ENCODE measurements at places on chromosomes 11 and 22.

GRCh38 chr22:24423519-24424000 lies 3.8 kb upstream of the ADORA2A start:
- DNase-seq, result no peak

- DNase-seq, result no peak
These were observed 13.3 kb upstream of the IL10RA start for GRCh38 chr11:117972629-117973502.

DNA sequence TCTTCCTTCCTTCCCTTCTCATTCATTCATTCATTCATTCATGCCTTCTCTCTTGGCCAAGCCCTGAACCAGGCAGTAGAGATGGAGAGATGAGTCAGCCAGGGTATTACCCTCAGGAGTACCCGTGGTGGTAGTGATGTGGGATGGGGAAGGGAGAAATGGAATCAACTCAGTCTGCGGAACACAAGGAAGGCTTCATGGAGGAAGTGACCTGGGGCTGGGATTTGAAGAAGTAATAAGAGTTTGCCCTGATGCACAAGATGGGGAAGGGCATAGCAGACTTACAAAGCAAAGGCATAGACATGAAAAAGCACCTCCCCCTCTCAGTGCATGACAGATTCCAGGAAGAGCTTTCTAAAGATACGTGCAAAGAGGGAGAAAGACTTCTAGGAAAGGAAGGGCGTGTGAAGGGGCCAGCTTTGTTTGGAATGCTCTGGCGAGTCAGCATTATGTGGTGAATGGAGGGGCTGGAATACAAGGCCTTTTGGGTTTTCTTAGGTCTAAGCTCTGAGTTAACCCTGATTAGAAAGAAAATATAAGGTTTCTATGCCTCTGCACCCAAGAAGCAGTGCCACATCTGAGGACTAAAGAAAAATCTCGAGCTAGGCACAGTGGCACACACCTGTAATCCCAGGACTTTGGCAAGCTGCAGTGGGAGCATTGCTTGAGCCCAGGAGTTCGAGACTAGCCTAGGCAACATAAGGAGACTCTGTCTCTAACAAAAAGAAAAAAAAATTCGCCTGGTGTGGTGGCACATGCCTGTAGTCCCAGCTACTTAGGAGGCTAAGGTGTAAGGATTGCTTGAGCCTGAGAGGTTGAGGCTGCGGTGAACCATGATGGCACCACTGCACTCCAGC lies 36.4 kb upstream of the ACER3 start:
- peak; percentile 77 for DNase-seq

GRCh38 chr11:59183771-59184170 lies 11.8 kb downstream of the DTX4 start:
- DNase-seq, result no peak

DNA sequence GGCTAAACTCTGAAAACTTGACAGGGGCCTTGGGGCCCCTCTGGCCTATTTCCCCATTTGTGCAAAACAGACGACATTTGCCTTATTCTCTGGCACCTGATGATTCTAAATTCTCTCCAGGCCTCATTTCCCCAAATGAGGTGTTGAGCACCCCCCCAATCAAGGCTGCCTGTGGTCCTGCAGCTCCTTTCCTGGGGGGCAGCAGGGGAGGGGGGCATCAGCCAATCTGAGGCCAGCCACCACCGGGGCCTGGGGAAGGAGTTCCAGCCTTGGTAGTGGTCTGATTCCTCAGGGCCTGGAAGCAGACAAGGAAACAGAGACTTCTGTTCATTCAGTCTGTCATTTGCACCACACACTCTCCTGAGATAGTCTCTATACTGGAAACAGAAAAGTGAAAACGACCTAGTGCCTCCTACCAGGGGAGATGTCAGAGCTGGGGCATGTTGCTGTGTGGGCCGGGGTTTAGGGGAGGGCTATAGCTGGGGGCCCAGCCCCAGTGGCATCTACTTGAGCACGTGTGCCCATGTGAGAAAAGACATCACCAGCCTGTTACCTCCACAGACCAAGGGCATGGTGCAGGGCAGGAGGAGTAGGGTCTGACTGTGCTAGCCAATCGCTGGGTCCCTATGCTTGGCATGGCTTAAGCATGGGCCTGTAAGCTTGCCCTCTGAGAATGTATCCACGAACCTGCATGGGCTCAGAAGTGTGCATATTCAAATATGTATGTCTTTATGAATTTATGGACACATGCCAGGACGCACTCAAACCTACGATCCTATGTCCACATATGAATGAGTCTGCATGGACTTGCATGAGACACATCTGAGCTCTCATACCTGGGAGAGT lies 1.8 kb upstream of the TPBGL start:
- no peak for DNase-seq

- DNase-seq, result no peak
These were observed 3.8 kb upstream of the PDXP start for GRCh38 chr22:37654563-37655251.

- DNase-seq, result peak; percentile 73
These were observed 60.5 kb downstream of the OSBP2 start for GRCh38 chr22:30754971-30755758.

DNA sequence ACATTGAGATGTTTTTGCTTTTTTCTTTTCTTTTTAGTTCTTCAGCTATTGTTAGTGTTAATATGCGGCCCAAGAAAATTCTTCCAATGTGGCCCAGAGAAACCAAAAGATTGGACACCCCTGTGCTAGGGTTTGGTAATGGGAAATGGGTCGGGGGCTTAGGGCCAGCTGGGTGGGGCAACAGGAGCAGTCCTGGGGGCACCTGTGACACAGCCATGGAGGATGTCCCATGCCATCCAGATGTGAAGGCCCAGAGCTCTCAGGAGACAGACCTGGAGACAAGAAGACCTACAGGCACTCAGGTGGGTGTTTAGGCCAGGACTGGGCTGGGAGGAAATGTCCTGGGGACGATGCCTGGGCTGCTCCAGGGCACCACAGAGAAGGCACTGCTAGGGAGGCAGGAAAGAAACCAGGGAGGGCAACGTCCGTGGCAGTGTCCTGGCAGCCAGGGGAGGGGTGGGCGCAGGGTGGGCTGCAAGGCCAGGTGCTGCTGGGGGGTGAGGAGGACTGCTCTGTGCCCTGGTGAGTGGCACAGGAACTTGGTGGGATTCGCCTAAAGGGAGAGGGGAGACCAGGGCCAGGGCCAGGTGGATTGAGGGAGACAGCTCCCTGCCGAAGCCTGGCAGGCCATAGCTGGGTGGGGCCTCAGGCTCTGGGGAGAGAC lies 21.4 kb downstream of the RELT start:
- no peak for DNase-seq

GRCh38 chr11:65744026-65744698 lies 23.6 kb upstream of the RNASEH2C start:
- DNase-seq, result peak; percentile 17

DNA sequence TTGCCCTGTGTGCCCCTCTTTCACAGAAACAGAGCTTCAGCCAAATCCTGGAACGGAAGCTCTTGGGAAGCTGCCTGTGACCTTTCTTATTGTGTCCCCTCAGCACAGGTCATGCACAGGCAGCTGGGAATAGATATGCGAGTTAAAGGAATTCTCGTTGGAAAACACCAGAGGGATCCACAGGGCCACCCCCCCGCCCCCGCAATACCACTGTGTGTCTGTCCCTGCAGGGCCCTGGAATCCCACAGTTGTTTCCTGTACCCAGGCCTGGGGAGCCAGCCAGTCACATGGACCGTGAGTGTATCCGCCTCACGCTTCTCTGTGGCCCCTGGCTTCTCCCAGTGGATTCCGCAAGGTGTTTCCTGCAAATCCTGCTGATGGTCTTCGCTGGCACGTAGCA lies 29.0 kb downstream of the TIMP3 start:
- no peak for DNase-seq

DNA sequence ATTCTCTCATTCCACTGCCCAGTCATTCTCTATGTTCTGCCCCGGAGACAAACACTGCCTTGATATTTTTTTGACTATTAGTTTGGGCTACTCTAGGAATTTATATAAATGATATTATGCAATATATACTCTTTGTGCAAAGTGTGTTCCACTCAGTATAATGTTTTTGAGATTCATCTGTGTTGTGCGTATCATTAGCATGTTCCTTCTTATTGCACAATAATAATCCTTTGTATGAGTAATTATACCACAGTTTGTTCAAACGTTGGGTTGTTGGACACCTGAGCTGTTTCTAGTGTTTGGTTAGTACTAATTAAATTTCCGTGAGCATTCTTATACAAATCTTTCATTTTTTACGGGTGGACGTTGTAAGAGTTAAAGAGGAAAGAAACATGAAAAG lies 390.6 kb downstream of the GUCY1A2 start:
- DNase-seq, result no peak

- peak; percentile 39 for DNase-seq
These were observed 52.9 kb downstream of the UVRAG start for GRCh38 chr11:75867778-75868374.

DNA sequence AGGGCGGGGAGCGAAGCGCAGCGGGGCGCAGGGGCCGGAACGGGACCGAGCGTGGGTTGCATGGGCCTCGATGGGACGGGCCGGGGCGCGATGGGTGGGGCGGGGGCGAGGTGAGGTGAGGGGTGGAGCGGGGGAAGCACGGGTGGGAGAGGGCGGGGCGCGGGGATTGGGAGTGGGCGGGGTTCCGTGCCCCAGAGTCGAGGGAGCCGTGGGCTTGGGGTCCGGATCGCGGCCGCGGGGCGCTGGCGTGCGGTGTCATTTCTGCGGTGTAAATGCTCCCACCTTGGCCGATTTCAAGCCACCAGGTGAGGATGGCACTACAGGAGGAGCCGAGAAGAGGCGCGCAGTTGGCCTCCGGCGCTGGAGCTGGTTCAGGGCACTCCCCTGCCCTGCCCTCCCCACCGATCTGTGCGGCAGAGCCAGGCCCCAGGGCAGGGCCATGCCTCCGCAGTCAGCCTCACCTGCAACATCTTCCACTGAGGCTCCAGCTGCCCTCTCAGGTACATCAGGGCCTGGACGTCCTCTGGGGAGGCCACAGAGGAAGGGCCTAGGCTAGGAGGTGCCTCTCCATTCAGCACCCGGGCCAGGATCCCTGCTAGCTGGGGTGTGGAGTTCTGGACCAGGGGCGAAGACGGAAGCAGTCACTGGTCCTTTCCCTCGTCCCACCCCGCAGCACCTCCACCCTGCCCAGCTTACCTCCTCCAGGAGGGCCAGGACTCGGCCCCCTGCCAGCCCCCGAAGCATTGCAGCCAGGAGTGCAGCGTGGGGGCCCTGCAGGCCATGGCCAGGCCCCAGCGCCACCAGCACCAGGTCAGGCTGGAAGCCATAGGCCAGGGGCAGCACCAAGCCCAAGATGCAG lies 620 bp upstream of the TUBGCP6 start:
- no peak for DNase-seq

Measured in fibroblast of skin of right quadriceps (primary cell).